Fibroblast of villous mesenchyme (primary cell): ENCODE measurements at places on chromosomes 6 and 20. TPM values are rescaled to one million over a fixed set of nuclear protein-coding genes. Genes with fewer than 3 reads are reported as not detected.
A peak's percentile ranks its signal among the peaks of the same experiment; 100 is the strongest.

DNA sequence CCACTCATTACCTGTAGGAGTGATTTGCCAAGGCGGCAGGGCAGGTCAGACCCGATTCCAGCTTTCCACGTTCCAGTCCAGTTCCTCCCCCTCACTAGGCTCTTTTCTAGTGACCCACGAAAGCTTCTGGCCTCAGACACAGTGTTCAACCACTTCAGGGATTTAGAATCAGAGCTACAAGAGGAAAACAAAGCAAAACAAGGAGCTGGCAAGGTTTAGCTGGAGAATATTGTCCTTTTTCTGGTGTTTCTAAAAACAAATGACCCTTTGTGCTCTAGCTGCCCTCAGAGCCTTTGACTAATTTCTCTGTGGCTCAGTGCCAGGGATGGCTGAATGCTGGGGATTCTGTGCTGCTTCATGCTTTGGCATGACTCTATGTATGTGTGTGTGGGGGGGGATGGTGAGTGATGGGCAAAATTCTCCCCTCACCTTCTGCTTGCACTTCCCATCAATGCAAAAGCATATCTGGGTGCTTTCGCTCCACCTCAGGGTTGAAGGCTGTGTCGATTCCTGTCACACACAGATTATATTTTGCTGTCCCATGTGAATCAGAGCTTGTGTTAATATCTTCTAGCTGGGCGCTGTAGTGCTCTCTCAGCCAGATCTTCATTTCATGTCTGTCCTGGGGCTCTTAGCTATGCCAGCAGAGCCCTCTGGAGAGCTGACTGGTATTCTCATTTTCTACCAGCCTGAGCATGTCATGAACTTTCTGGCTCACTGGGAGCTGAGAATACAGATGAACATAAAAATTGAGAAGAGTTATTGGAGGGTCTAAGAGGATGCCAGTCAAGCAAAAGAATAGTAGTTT, 19.3 kb upstream of the NEDD9 start:
- peak; percentile 60 for DNase-seq

Gene SLC22A2
- total RNA-seq = under 0.01 TPM in 2 replicates

DNA sequence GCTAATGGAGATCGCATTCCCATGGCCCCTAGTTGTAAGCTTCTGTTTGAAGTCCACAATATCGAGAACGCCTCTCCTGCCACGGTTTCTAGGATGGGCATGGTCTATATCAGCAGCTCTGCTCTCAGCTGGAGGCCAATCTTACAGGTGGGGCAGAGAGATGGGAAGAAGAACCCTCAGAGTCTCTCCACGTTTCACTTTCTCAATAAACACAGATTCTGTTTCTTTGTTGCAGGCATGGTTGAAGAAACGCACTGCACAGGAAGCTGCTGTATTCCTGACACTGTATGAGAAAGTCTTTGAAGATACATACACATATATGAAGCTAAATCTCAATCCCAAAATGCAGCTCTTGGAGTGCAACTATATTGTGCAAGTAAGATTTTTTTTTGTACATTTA, 157.9 kb downstream of the DNAH8 start:
- no peak for DNase-seq

Gene SLC17A3
- not detected in 2 replicates for total RNA-seq

DNA sequence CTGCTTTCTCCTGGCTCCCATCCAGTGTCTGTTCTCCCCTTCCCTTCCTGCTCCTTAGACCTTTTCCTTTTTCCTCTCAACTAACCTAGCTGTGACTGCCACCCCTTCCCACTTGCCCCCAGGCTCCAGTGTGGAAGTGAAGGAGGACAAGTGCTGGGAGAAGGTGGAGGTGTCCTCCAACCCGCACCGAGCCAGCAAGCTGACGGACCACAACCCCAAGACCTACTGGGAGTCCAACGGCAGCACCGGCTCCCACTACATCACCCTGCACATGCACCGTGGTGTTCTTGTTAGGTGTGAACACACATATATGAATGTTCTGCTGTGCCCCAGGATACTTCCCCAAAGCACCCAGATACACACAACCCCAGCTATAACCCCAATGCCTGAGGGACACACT, 18.5 kb downstream of the CUL9 start:
- DNase-seq = no peak

DNA sequence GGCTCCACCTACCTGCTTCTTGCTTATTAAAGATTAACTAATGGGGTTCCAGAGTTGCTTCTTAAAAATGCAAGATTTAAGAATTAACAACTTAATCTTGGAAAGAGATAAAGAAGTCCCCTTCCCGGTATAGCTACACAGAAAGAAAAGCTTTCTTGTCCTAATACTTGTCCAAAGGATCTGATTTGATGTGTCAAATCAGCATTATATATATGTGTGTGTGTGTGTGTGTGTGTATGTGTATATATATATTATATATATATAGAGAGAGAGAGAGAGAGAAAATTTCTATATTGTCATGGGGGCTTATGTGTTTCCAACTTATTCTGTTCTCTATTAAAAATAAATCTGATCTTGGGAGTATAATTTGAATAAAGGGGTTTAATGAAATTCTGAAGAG, 4.6 kb upstream of the HMGN4 start:
- DNase-seq = no peak

Gene FOXA2
- under 0.01 TPM in 1 of 2 replicates, not detected in the other for total RNA-seq
